NCI-H774 (cell line): ENCODE measurements at places on chromosomes 4 and X.
A peak's percentile ranks its signal among the peaks of the same experiment; 100 is the strongest.

GRCh38 chr4:123288309-123289025 lies 108.1 kb upstream of the SPRY1 start:
- DNase-seq, result no peak

- no peak for DNase-seq
These were observed 55.7 kb upstream of the PPARGC1A start for GRCh38 chr4:23945451-23946017.

- peak; percentile 37 for DNase-seq
These were observed 25.2 kb downstream of the ARX start for GRCh38 chrX:24990535-24990934.

DNA sequence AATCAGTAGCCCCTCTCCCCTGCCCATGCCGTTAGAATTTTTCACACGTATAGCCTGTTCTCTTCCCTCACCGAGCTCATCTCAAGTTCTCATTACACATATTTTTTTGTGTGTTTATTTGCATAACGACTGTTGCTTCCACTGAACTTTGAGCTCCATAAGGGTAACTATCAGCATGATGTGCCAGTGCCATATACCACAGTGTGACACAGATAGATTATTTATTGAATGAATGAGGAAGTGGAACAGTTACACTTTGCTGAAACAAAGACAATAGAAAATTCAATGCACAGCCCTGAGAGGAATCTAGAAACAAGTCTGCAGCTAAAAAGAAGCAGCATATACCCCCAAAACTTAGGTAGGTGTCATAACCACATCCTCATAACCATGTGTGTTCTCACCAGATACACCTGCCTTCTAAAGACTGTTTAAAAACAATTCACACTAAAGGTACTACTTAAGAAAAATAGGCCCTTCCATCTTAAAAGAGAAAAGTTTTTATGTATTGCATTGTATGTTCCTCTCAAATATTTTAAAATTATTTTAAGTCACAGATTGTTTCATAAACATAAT lies 389.9 kb downstream of the PACRGL start:
- no peak for DNase-seq

DNA sequence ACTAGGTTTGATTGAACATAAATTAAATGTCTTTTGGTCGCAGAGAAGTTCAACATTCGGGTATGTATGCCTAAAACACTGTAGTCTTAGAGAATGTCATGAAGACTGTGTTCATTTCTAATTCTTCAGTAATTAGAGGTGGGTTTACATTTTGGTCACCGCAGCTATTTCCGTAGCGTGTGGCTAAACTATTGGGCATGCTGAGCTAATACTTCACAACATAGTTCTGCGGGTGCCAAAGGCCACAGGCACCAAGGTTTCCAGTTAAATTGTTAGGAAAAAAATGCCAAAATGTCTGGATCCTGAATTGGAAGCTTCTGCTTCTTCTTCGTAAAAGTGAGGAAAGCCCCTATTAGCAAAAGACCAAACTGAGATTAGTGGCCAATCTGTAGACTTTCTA lies 25.1 kb downstream of the SMIM31 start:
- DNase-seq, result no peak

DNA sequence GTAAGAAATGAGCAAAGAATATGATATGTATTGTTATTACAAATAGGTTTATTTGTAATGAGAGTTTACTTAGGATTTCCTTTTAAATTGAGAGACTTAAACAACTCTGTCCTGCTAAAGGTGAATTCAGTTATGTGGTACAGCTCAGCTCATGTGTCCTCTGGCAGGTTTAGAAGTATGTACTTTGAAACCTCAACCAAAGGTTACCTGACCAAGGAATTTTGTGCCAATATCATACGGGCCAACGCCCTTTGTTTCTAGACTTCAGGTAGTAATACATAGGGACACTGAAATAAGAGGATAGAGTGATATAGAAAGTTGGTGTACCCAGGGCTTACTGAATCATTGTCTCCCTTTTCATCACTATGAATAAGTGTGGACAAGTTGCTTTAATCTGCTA lies 25.7 kb downstream of the SLAIN2 start:
- no peak for DNase-seq

- DNase-seq, result no peak
These were observed 140.4 kb downstream of the SLC10A7 start for GRCh38 chr4:146381263-146381872.

DNA sequence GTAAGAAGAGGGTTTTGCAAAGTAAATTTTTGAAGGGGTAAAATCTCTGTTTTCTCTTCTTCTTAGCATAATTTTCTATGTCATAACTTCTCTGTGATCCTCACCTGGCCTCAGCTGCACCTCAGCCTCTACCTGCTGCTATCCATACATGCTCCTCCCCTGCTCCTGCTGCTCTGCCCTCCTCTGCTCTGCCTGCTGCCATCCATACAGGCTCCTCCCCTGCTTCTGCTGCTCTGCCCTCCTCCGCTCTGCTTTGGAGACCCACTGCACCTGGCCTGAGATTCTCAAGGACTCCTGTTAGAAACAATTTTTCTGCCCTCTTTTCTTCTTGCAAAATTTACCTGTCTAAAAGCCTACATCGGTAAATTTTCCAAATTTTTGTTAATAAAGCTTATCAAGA lies 388.6 kb upstream of the PITX2 start:
- DNase-seq, result no peak

DNA sequence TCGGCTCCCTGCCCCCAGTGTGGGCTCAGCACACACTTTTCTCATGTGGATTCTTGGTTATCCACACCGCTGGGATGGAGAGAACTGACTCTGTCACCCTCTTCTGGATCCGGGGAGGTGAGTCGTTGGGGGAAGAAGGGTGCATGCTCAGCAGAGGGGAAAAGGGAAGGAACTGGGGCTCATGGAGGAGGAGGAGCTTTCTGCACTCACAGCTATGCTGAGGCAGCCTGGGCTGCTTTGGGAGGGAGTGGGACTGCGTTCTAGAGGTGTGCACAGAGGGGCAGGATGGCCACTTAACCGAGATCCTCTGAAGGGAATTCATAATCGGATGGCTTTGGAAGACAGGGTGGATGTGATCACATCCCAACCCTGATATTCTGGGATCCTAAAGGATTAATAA lies 51.6 kb downstream of the RTL5 start:
- DNase-seq, result no peak

GRCh38 chr4:95224402-95224801 lies 324.4 kb downstream of the UNC5C start:
- DNase-seq, result no peak

- DNase-seq, result no peak
These were observed 107.2 kb upstream of the WDR1 start for GRCh38 chr4:10223782-10224181.

- no peak for DNase-seq
These were observed 3.1 kb downstream of the KDM6A start for GRCh38 chrX:44876086-44876485.

GRCh38 chr4:120555058-120555457 lies 367.5 kb downstream of the PRDM5 start:
- peak; percentile 1 for DNase-seq

DNA sequence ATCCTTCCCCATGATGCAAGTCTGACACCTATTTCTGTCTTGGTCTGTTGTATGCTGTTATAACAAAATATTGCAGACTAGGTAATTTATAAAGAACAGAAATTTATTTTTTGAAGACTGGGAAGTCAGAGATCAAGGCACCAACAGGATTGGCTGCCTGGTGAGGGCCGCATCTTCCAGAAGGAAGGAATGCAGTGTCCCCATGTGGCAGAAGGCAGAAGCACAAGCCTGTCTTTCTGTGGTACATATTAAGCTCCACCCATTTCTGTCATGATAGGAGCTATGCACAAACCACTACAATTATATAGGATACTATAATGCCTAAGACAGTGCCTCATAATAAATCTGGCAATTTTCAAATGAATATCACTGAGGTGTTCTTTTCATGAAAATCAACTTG lies 502.3 kb upstream of the DIAPH2 start:
- no peak for DNase-seq

DNA sequence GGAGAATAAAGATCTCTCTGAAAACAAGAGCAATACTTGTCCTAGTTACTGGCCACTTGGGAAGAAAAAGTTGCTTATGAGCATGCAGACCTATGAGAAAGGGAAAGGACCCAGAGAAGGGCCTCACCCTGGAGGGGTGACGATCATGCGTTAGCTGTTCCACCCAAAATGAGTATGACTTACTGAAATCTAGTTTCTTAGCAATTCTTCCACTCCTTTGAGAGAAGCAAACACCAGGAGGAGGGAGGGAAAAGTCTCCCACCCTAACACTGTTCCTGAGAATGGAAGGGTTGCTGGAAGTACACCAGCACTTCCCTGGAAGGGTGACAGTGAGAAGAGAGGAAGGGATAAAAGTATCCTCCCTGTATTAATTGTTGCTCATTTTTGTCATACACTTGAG lies 107.9 kb downstream of the ADGRL3 start:
- DNase-seq, result no peak

GRCh38 chrX:44506678-44507077 lies 36.0 kb downstream of the FUNDC1 start:
- no peak for DNase-seq

DNA sequence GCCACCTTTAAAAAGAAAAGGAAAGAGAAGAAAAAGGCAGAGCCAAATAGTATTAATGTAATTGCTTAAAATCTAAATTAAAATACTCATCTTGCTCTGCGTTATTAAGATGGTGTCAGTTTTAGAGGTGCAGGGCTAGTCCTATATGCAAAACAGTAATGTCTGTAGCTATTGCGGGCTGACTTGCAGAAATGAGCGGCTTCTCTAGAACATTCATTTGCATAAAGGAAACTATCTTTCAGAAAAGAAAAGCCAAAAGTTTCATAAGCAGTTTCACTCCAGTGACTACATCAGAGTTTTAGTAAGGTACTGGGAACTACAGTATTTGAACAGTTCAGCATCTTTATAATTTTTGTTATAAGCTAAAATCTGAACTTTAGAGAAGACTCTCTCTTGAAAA lies 6.0 kb downstream of the SMAD1 start:
- no peak for DNase-seq

GRCh38 chrX:68930542-68931317 lies 101.9 kb downstream of the EFNB1 start:
- DNase-seq, result no peak

DNA sequence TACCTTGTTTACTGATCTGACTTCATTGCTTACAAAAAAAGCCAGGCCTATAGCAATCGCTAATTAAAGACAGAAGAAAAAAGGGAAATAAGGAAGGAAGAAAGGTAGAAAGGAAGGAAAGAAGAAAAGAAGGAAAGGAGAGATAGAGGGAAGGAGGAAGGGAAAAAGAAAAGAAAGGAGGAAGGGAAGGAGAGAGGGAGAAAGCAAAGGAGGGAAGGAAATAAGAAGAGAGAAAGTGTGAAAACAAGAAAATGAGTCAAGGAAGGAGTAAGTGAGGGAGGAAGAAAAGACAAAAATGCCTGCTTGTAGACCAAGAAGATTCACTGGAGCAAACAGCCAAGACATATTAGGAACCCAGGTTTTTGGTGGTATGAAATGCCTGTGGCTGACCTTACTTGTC lies 57.0 kb upstream of the MAGEB16 start:
- DNase-seq, result no peak

GRCh38 chr4:1192493-1193205 lies 20.3 kb upstream of the SPON2 start:
- DNase-seq, result no peak

- DNase-seq, result no peak
These were observed 59.4 kb upstream of the MSN start for GRCh38 chrX:65608026-65608425.

- DNase-seq, result no peak
These were observed 173.9 kb downstream of the GRXCR1 start for GRCh38 chr4:43066415-43066814.

GRCh38 chr4:38073596-38074234 lies 113.5 kb downstream of the PTTG2 start:
- DNase-seq, result no peak

GRCh38 chrX:39204353-39204752 lies 403.1 kb downstream of the MID1IP1 start:
- DNase-seq, result no peak

- no peak for DNase-seq
These were observed 64.2 kb downstream of the SPINK2 start for GRCh38 chr4:56757261-56757746.

GRCh38 chr4:70838204-70838603 lies 1.5 kb downstream of the GRSF1 start:
- DNase-seq, result no peak

- DNase-seq, result no peak
These were observed 512.3 kb downstream of the FAT4 start for GRCh38 chr4:125826801-125827695.

DNA sequence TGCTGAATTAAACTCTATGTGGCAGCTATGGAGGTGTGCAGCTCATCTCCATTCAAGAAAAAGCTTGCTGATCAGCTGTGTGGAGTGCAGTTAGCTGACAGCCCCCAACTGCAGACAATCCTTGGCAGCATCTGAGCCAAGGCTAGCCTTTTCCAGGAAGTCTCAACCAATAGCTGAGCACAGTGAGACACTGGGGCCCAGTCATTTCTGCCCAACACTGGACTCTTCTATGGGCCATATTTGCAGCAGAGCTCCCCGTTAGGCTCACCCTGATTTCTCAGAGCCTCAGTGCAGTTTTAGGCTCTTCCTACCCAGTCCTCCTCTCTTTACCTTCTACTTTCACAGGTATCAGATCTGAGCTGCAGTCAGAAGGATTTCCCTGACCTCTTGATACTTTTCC lies 12.9 kb downstream of the DDX53 start:
- DNase-seq, result no peak

DNA sequence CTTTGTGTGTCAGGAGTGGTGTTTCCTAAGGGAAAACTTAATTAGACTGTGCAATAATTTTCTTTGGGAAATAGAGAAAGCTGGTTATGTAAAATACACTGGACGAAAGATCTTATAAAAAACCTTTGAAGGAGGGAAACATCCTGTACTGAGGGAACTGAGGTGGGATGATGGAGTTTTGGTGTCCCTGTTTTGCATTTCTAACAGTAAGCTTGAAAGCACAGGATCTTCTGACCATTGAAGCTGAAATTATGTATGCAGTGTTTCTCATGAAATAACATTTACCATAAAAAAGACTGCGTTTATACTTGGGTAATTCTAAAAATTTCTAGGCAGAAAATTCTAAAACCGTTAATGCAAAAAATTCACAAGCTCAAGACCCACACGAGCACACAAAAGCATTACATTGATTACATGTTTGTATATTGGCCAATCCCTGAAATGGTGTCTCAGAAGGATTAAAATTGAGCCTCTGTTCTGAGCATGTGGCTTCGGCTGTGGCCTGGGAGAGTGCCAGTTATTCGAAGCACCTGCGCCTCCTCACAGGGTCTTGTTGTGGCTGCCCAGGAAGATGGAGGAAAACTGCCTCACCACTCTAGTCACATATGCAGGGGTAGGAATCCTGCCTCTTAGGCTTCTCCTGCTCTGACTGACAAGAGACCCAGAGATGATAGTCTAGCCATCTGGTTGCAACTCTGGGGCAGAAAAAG lies 49.5 kb downstream of the JADE3 start:
- no peak for DNase-seq

- no peak for DNase-seq
These were observed 356.1 kb downstream of the AFF2 start for GRCh38 chrX:148856505-148856904.

GRCh38 chr4:153126137-153126536 lies 78.1 kb upstream of the TRIM2 start:
- DNase-seq, result no peak

GRCh38 chrX:68833448-68833805 lies 4.6 kb downstream of the EFNB1 start:
- no peak for DNase-seq

- DNase-seq, result no peak
These were observed 333.3 kb downstream of the TRAM1L1 start for GRCh38 chr4:116752027-116752426.
